Left lobe of liver (tissue), 2 donors: ENCODE measurements at places on chromosomes 1 and 21.

DNA sequence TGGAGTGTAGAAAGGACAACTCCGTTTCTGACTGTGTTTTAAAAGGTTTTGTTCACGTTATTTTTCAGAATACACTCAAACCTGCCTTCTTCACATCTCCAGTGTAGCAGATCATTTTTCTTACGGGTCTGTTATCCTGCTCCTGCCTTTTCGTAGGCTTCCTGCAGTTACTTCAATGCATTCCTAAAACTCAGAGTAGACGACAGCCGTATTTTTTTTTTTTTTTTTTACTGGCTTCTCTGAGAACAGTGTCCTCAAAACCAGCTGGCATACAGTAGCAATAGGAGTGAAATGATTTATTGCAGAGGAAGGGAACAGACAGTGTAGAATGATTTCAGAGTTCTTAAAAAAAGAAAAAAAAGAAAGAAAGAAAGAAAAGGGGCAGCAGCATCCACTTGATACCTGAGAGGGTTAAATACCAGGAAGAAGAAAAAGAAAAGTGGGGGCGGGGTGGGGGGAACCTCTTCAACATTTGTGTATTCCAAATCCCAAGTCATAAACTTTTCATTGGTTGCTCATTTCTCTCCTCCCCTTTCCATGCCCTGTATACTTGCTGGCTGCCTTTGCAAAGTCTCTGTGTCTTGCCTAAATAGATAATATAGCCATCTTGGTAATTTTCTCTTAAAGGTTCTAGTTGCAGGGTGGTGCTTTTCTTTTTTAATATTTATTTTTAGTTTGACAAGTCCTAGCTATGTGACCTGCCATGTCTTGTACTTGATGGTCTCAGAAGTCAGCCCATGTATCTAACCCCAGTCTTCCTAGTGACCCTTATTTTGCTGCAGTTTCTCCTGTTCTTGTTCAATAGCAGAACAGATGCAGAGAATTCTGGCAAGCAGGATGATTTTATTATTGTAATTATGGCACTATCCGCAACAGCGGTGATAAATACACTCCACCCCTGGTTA lies 2.8 kb downstream of the TGFB2 start:
- DNase-seq, result no peak

DNA sequence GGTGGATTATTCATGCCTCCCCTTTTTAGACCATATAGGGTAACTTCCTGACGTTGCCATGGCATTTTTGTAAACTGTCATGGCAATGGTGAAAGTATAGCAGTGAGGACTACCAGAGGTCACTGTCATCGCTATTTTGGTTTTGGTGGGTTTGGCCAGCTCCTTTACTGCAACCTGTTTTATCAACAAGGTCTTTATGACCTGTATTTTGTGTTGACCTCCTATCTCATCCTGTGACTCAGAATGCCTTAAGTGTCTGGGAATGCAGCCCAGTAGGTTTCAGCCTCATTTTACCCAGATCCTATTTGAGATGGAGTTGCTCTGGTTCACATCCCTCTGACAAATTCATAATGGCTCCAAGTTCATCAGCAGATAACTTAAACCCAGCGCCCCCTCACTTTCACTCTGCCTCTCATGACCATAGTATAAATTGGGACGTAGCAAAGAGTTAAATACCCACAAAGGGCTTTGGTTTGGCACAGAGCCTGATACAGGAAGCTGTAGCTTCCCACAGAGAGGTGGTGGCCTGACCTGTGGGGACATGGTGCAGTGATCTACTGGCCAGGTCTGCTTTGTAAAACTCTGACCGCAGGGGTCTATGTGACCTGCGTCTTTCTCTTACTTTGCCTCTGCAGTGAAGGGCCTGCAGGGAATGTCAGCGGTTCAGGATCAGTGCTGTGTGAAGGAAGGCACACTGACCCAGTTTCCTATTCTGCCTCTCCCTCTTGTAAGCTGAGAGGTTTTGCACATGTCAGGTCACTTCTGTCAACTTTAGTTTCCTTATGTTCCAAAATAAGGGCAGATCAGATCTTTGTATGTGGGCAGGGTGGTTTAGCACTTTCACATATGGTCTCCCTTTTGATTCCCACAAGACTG lies 78.1 kb upstream of the ZNF644 start:
- DNase-seq, result no peak

GRCh38 chr21:45845770-45846090 lies 135.8 kb upstream of the COL6A1 start:
- peak; percentile 14 for DNase-seq

DNA sequence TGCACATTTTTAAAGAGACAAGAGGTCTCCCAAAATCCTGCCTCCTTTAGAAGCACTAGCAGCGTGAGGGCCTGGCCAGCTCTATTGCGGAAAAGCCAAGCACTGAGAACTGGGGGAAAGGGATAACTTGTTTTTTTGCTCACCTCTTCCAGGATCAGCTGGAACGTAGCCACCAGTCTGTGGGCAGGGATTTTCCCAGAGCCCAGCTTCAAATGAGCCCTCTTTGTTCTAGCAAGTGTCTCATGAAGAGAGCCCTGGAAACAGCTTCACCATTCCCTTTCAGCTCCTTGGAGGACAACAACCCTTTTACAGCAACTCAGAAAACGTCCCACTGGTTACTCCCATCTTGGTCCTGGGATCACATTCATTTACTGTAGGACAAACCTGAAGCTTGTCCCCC lies 195.4 kb downstream of the LMX1A start:
- DNase-seq, result no peak

DNA sequence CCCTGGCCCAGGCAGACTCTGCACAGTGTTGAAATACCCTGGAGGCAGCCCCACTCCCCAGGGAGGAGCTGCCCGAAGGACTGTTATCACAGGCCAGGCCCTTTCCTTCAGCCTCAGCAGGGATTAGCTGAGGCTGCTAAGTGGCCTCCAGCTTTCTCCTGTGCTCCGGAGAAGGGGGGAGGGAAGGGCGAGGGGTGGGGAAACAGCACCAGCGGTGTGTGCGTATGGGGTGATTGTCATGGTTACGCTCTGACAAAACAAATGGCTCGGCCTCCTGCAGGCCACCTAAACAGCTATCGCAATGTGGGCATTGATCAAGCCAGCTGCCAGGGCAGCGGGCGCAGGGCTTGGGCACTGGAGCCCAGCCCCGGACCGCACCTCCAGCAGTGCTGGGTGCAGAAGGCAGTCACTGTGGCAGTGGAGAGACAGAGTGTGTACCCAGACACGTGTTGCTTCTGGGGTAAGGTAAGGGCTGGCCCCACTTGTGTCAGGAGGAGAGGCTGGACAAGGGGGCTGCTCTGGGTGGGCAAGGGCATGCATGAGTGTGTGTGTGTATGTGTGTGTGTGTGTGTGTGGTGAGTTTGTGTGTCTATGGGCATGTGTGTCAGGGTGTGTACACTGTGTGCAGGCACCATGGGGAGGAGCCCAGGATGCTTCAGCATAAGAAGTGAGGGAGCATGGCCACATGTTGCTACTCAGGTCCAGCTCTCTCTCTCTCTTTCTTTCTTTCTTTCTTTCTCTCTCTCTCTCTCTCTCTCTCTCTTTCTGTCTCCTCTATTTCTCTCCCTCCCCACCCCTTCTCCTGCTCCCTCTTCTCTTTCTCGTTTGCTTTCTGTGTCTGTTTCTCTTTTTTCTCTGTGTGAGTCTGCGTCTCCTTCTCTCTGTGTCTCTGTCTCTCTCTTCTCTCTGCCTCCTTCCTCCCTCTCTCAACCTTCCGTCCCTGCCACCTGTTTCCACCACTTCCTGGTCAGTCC lies at the start of gene VWA5B1:
VWA5B1 (plus strand) TSS at position 252 of the 974 bp plus-strand sequence. CDS start 19,727 bp downstream, outside the sequence.
- no peak for DNase-seq

GRCh38 chr1:188719735-188720134 lies 1757.9 kb downstream of the BRINP3 start:
- DNase-seq, result no peak

- no peak for DNase-seq
These were observed 46.1 kb upstream of the ARHGAP29 start for GRCh38 chr1:94283462-94283861.

- no peak for DNase-seq
These were observed 9.4 kb downstream of the USP16 start for GRCh38 chr21:29033871-29034270.

DNA sequence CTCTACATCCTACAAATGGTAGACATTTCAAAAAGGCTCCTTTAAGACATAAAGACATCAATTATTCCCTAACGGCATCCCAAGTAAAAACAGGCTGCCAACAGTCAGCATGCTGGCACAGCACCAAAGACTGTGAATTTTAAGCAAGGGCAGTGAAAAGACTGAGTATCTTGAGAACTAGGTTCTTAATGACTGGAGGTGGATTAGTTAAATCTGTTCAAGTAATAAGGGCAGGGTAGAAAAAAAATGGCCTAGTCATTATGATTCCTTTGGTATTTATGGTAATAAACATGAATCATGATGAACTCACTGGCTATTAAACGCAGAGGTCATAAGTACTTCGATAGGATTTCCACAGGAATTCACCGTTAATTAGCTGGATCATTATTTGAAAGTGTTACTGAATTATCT lies 75.2 kb downstream of the KIFAP3 start:
- no peak for DNase-seq

DNA sequence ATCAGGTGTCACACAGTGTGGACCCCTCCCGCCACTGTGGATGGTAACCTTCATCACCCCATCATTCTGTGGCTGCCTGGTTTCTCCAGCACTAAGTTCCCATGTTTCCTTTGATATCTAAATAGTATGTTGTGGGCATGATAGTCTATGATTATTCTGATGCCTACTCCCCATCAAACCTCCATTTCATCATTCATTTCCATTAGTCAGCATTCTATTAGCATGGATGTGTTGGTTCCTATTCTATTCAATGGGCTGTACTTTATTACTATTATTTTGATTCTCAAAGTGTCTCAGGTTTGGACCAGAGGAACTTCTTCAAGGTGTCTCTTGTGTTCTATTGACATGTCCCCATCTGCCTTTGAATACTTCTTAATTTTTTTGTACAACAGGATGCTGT lies 112.0 kb downstream of the DISC1 start:
- no peak for DNase-seq

DNA sequence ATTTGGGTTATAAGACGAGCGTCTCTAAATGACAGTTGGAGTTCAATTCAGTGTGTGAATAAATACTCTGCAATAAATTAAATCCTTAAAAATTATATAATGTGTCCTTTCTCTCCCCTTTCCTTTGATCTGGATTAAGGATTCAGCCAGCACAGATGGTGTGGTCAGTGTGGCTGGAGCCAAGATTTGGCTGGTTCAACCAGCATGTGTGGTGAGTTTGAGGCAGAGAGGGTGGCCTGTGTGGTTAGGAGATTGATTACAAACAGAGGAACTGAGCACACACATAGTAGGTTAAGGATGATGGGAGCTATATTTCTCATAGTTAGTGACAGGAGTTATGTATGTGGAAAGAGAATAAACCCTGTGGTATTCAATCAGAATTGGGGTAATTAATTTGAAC lies 14.2 kb upstream of the AMIGO1 start:
- DNase-seq, result no peak

- DNase-seq, result no peak
These were observed 91.9 kb upstream of the IGSF21 start for GRCh38 chr1:18015719-18016118.

DNA sequence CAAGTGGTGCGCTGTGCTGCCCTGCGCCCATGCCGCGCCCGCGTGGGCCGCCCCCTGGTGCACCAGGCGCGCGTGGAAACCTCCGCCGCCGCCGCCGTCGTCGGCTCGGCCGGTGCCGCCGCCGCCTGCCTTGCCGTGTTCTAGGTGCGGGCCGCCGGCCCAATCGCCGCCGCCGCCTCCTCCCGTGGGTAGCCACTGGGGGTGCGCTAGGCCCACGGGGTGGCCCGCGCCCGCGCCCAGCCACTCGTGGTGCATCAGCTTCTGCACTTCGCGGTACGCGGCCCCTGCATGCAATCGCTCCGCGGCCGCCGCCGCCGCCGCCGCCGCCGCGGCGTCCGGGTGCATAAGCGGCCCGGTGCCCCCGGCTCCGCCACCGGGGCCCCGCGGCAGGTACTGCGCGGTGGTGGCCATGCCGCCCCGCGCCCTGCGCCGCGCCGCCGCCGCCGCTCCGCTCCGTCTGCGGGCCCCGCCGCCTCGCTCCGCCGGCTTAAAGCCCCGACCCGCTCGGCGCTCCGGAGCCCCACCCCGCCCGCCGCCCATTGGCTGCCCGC lies at the start of gene POU3F1:
POU3F1 (minus strand) TSS at position 461 of the 551 bp plus-strand sequence; CDS start at position 411, 50 bp downstream.
- DNase-seq, result no peak

GRCh38 chr1:75492011-75492410 lies 118.9 kb downstream of the SLC44A5 start:
- no peak for DNase-seq

GRCh38 chr1:230216896-230217295 lies 149.9 kb downstream of the GALNT2 start:
- no peak for DNase-seq

DNA sequence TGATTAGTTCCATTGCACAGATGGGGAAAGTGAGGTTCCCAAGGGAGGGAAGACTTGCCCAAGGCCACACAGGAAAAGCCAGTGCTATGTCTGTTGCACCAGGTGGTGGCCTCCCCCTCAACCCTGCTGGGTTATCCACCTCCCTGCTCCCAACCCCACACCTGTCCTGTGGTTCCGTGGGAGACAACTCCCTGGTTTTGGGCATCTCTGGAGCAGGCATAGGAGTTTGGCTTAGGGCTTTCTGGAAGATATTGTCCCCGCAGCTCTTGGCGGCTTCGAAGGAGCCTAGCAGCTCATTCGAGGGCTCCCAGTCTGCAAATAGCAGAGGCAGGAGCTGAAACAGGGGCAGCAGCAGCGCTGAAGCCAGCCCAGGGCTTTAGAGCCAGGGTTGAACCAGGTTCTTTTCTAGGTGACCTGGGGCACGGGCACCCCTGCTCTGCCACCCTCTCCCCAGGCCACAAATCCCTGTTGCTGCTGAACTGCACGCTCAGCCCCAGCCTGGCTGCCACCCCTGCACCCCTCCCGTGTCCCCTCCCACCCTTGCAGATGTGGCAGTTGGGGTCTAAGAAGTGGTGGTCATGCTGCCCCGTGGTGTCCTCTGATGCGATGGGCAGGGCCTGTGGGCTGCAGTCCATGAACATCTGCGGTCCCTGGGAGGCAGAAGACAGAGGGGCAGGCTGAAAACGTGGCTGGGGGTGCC lies 22.1 kb downstream of the SPOCD1 start:
- no peak for DNase-seq

- DNase-seq, result no peak
These were observed 270.4 kb downstream of the GRIK1 start for GRCh38 chr21:29669416-29669815.

GRCh38 chr1:222404710-222405109 lies 143.2 kb downstream of the HHIPL2 start:
- no peak for DNase-seq

DNA sequence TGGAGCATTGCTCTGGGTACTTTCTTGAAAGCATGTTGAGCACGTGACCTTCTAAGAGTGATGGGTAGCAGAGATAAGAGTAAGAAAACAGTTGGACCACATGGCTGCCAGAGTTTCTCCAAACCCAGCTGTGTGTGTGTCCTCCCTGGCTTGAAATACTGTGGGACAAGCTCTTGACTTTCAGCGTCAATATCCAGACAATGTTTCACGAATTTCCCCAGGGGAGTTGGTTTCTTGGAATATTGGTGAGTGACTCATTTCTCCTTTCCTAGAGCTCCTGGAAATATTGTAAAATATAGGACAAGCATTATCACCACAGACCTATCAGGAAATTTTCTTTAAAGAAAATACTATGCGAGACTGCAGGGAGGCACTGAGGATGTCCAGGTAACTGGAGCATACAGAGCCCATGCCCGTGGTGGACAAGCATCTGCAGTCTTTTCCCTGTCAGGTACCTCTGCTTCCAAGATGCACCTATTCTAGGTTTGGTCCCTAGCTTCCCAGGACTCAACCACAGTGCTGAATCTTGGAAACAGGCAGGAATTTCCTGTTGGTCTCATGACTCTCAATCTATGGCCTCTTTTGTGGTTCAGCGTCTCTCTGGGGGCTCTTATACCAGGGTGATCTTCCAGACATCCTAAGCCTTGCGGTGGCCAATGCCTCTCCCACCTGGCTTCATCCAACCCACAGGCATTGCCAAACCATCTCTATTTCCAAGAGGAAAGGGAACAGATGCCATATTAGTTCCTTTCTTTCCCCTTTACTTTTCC lies 67.4 kb downstream of the KCNJ6 start:
- DNase-seq, result no peak
